ENCODE measurements at places on chromosomes 6 and 20.

- no peak for DNase-seq
Measured at GRCh38 chr20:39142407-39143096, 180.4 kb downstream of the DHX35 start.

DNA sequence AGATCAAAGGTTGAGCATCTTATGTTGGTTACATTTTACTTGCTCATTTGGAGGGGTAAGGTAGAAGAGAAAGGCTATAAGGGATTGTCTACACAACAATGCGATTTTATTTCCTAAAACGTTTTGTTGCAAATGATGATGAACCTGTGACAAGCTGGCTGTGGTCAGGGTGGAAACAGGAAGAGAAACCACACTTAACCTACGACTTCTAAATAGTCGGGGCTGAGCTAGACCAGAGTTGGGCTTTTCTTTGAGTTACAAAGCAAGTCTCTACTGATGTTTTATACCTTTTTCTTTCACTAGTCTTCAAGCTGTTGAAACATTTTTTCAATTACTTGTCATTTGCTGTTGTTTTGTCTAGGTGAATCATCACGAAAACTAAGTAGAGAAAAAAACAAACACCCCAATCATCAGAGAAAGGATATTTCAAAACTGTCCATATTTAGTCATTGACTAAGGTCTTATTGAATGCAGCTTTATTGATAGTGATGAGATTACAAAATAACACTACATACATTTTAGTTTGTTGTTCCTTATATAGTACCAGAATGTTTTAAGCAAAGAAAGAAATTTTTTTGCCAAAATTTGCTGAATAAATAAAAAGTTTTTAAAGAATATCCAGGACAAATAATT, 18.0 kb downstream of the KLHL31 start:
- DNase-seq = no peak

GRCh38 chr20:40689100-40689942, at the start of gene MAFB:
MAFB (minus strand) TSS chr20:40689236; CDS start chr20:40688850, 386 bp downstream.
- peak; percentile 83 for DNase-seq

DNA sequence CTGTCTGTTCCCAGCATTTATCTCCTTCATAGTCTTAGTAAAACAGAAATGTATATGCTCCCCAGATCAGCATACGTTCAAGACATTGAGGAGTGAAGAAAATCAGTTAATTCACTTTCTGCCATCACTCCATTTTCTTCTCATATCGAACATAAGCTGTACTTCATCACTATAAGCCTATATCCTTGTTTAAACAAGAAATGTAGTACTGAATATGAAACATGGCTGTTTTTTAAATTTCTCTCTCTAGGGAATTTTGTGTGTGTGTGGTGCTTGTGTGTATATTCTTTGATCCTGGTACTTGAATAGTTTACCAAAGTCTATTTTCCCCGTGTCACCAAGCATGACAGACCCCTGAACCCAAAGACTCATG, 107.1 kb downstream of the HFE start:
- no peak for DNase-seq

DNA sequence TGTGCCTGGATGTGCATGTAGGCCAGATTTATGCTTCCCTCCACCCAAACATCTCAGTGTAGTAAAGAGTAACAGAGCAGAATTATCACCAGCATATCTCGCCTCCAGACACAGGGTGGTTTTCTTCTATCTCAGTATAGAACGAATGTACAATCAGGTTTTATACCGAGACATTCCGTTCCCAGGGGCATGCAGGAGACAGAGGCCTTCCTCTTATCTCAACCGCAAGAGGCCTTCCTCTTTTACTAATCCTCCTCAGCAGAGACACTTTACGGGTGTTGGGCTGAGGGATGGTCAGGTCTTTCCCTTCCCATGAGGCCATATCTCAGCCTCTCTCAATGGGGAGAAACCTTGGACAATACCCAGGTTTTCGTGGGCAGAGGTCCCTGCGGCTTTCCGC, 36.4 kb upstream of the MC3R start:
- DNase-seq = no peak

GRCh38 chr6:74577619-74578018, 628.2 kb downstream of the COL12A1 start:
- no peak for DNase-seq

GRCh38 chr6:125002406-125002741, 40.1 kb downstream of the RNF217 start:
- no peak for DNase-seq

GRCh38 chr6:164214066-164214465, 799.5 kb downstream of the QKI start:
- DNase-seq = no peak

GRCh38 chr6:148105695-148106094, 236.9 kb upstream of the SASH1 start:
- no peak for DNase-seq

GRCh38 chr20:9550871-9551270, 36.5 kb downstream of the LAMP5 start:
- no peak for DNase-seq

GRCh38 chr6:81981812-81982211, 229.3 kb upstream of the TENT5A start:
- no peak for DNase-seq

DNA sequence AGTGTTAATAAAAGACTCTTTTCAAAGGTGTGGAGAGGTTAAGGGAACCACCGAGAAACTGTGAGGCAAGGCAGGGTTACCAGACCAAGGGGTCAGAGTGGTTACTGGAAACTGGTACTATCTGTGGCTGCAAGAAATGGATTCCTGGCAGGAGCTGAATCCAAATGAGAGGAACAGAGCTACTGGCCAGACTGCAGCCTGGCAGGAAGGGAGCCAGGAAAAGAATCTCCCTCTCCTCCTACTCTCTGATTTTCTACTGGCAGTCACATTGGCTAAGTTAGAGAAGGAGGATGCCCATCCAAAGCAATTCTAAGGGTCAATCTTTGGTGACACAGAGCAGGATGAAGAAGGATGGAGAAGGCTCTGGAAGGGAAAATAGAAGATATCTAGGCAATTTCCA, 211.5 kb downstream of the GRM1 start:
- DNase-seq = no peak

GRCh38 chr20:25049261-25050060, 8.5 kb downstream of the ACSS1 start:
- DNase-seq = no peak

- no peak for DNase-seq
Measured at GRCh38 chr20:61976263-61976643, 89.4 kb downstream of the TAF4 start.

DNA sequence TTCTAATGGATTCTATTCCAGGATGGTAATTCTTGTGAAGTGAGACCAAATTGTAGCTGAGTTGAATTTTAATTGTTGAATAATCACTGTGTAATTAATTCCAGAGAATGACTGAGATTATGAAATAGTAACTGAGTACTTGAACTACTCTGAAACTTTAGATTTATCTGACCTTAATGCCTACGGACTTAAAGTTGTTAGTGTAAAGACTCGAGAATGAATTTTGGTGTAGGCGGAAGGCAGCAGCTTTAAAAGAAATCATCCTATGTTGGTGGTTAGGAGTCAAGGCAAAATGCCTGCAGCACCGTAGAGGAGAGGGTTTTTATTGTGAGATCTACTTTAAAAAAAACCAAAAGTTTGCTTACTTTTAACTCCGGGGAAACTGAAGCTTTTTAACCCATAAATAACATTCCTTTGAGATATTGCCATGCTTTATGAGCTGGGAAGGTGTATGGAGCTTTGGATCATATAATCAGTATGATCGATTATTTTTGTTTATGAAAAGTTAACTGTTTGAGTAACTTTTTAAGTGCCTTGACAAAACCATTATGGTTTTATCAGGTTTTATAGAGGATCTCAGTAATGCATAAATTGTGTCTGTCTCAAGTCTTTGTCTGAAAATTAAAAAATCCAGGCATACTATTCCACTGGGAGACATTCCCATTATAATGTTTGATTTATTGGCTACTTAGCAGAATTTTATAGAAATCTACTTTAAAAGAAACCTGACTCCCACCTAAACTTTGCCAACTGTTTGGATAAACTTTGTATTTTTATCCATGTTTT, 46.1 kb downstream of the MYO6 start:
- DNase-seq = no peak

GRCh38 chr6:152318278-152318677, 318.9 kb downstream of the SYNE1 start:
- no peak for DNase-seq

Data from mesothelial cell of epicardium (in vitro differentiated cells).